B cell (primary cell): ENCODE measurements at places on chromosomes 5 and 9. TPM values are rescaled to one million over a fixed set of nuclear protein-coding genes. Genes with fewer than 3 reads are reported as not detected.

The PCDHB7 gene
- polyA plus RNA-seq = not detected in 2 replicates

The CANX gene
- 21.0 and 29.7 TPM in 2 replicates for polyA plus RNA-seq

The MYMK gene
- not detected in 2 replicates for polyA plus RNA-seq

The PPP3R2 gene
- polyA plus RNA-seq = not detected in 2 replicates

The SRP19 gene
- polyA plus RNA-seq = 17.7 and 26.7 TPM in 2 replicates
